ENCODE measurements at places on chromosomes 5 and 9.

DNA sequence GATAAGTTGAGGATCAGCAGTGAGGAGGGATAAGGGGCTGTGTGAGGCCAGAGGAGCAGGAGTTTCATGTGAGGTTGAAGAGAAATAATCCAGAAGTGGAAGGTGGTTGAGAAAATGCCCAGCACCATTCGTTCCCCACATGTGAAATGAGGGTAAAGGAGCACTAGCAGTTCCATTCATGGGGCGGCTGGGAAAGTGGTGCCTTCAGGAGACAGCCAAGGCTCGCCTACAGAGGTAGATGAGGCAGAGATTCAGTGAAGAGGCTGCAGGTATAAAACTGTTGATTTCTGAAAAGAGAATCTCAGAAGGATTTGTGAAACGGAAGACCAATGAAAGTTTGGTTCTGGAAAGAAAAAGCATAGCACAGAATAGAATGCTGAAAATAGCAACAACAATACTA, 272.6 kb downstream of the MSX2 start:
- DNase-seq, result no peak

DNA sequence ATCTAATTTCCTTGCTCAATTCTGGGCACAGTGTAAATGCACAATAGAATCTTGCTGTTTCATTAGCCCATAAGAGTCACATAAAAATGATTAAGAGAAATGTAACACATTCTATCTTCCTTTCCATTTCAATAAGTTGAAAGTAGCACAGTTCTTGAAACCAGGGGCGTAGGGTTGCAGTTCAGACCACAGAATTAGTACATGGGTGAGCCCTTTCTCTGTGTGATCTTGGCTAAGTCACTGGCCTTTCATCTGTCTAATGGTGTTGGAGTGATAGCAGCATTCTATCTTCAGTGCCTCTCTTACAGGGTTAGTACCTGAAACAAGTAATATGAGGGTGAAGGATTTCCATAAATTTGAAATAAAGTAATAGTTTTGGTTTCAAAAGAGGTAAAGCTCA, 445.3 kb upstream of the ZNF462 start:
- DNase-seq, result no peak

GRCh38 chr5:90233476-90233875, 176.1 kb downstream of the CETN3 start:
- no peak for DNase-seq

DNA sequence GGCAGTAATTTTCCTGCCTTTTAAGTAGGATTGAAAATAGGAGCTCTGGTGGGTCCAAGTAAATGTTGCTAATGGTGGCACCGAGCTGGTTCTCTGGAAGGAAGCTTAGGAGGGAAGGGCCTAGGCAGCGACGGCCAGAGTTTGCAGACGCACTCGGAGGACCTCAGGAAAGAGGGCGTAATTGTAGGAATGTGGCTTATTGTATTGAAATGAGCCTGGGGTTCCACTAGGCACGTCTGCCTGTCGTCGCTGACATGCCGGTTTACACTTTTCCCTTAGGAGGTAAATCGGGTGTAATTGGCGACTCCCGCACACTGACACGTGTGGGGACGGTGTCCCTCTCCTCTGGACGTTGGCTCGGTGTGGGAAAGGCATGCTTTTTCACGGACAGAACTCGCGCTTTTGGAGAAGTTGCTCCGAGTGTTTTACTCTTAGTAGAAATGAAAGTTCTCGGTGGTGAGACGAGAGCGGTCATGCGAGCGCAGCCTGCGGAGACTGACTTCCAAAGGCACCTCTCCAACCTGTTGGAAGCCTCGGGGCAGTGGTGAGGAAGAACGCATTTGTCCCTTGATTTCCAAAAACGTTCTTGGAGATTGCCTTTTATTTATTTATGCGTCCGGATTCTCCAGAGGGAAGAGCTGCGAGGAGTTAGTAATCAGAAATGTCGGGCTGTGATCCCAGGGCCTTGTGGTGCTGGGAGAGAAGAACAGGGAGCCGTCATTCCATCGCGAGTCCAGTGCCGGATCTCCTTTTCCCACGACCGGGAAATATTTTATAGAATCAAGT, 1.3 kb downstream of the NR4A3 start:
- no peak for DNase-seq

- no peak for DNase-seq
Measured at GRCh38 chr5:39376293-39376714, 12.0 kb upstream of the C9 start.

GRCh38 chr5:143194206-143194605, 209.3 kb downstream of the NR3C1 start:
- DNase-seq, result no peak

DNA sequence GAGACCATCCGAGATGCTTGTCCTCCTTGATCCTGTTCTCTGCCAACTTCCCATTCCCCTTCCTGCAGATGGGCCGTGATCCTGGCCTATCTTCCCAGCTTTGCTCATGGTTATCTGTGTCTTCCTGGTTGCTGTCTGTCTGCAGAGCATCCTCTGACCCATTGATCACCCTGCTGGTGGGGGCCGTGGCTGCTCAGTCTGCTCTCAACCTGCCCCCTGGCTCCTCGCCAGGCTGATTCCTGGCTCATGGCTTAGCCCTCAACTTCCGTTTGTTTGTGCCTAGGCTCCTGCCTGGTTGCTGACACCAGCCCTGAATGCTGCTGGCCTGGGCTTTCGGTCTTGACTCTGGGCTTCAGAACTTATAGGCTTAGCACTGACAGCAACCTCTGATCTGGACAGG, 67.1 kb upstream of the SMIM15 start:
- no peak for DNase-seq

- DNase-seq, result no peak
Measured at GRCh38 chr5:84032324-84032723, 311.7 kb upstream of the HAPLN1 start.

- DNase-seq, result no peak
Measured at GRCh38 chr9:72491242-72491641, 30.2 kb upstream of the TMC1 start.

- no peak for DNase-seq
Measured at GRCh38 chr9:78678877-78679276, 382.0 kb downstream of the PSAT1 start.

- DNase-seq, result no peak
Measured at GRCh38 chr5:138920181-138920580, 45.0 kb upstream of the LRRTM2 start.

DNA sequence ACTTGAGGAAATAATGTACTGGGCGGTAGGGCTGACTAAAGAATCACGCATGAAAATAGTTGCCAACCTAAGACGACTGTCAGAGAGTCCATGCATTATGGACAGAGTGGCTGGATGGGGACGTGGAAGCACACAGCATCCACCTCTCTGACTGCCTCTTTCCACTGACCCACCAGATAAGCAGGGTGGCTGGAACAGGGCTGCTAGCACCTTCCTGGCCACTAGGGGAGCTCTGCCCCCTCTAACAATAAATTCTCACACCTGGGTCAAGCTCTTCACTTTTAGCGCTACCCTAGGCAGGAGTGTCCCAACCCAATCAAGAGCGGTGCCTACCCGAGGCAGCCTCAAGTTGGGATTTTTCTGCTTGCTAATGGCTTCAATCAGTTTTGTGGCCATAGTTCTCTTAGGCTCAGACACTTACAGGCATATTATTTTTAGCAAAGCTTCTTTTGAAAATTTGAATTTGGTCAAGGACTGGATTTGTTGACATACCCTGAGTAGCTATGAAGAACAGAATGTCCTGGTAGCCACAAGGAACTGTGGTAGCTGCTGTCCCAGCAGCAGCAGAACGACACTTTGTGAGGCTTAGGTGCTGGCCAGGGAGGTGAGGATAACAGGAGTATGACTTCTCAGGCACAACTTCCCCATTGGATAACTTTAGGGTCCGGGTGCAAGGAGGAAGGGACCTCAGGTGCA, 6.9 kb upstream of the TPM2 start:
- DNase-seq, result peak; percentile 20

DNA sequence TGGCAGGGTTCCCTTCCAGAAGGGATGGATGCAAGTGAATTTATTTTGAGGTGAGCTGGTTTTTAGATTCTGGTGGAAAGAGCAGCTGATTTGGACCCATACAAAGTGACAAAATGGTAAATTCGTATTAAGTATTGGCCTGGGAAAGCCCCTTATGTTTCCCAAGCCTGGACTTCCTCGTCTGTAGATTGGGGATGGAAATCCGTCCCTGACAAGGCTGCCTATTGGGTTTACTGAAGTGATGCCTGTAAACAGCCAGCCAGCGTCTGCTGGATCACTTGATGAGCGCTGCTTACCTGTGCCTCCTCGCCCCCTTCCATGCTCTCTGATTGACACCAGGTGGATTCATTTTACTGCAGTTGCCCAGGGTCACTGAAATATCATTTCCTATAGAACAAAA, 233.8 kb downstream of the GADD45G start:
- no peak for DNase-seq

GRCh38 chr5:153551537-153552079, 61.1 kb downstream of the GRIA1 start:
- no peak for DNase-seq

- no peak for DNase-seq
Measured at GRCh38 chr5:82356021-82356420, 77.9 kb upstream of the RPS23 start.

DNA sequence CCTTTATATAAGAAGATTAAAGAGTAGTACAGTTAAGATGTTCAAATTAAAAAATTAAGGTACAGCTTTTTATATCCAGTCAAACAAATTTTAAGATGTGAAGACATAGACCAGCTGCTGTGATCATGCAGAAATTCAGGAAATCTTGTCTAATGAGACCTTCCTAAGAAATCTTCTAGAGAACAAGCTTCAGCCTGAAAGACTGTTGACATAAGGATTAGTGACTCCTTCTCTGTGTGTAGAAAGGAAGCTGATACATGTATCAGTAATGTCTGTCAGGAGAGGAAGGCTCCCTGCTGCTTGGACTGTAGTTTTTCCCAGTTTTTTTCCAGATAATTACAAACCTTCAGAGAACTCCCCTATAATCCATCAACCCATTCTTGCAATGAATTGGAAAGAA, 75.8 kb upstream of the PCSK5 start:
- DNase-seq, result no peak

DNA sequence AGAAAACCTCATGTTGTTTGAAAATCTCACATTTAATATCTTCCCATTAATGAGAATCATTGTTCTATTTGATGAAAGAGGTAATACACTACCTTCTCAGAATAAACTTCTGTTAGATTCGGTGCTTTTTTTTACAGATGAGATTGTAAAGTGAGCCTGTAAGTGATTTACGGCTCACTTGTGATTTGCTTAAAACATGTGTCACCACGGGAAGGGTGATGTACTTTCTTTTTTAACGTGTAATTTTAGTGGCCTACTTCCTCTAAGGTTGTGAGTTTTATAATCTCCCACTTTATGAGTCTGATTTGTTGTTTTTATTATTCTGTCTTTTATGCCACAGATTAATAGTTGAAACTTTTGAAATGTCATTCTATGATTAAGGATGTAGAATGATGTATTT, 15.9 kb downstream of the ANXA1 start:
- no peak for DNase-seq

DNA sequence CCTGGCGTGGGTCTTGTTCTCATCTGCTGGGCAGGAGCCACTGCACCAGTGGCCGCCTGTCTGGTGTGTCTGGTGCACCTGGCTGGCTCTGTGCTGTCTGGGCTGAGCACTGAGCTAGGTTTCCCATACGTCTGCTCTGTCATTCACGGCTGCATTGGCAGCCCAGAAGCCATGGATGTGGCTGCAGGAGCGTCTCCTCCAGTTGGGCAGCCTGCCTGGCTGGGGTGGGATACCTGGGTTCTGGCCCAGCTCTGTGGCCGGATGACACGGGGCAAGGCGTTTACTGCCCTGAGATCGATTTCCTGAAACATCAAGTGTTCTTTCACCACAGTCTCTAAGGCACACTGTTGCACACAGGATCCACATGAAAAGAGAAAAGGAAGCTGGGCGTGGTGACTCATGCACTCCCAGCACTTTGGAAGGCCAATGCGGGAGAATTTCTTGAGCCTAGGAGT, 25.5 kb upstream of the SLC25A51 start:
- DNase-seq, result no peak

DNA sequence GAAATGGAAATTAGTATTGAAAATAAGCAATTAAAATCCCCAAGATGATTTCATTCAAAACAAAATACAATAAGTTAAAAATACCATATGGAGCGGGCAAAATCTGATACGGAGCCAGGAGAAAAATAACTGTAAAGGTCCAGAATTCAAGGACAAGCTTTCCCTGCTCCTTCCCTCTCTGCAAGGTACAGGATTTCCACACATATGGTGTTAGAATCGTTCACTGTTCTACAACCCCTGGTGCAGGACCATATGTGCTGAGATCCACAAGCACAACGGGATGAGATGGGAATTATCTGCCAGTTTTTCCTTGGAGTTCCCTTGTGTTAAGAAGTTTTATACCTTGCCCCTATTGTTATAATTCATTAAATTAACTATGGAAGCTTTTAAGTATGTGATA, 94.7 kb upstream of the DMAC1 start:
- no peak for DNase-seq

GRCh38 chr5:63128018-63128417, 549.4 kb downstream of the LRRC70 start:
- DNase-seq, result no peak

- DNase-seq, result no peak
Measured at GRCh38 chr5:112848116-112848811, 12.8 kb upstream of the SRP19 start.

GRCh38 chr9:121708768-121709488, 57.5 kb downstream of the DAB2IP start:
- DNase-seq, result no peak

DNA sequence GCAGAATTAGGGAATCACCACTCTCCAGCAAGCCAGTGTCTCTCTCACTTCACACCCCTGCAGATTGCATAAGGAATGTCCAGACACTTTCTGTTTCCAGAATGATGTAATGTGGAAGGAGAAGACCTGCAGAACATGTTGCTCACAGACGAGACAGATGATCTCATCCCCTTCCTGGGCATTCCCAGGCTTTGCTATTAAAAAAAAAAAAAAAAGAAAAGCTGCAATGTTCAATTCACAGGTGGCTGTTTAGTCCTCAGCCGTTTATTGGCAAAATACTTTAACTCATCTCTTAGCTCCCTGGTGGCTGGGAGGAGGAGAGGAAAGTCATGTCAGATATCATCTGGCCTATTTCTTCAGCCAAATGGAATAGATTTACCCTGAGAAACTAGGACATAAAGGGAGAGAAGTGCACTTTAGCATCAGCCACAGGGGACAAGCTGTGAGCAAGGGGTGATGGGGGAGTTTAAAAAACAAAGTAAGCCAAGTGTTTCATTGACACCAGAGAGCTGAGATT, 95.9 kb upstream of the TNC start:
- no peak for DNase-seq

- DNase-seq, result no peak
Measured at GRCh38 chr5:11157132-11157531, 396.1 kb upstream of the DAP start.

GRCh38 chr5:79923431-79923830, 67.6 kb downstream of the MTX3 start:
- DNase-seq, result no peak

DNA sequence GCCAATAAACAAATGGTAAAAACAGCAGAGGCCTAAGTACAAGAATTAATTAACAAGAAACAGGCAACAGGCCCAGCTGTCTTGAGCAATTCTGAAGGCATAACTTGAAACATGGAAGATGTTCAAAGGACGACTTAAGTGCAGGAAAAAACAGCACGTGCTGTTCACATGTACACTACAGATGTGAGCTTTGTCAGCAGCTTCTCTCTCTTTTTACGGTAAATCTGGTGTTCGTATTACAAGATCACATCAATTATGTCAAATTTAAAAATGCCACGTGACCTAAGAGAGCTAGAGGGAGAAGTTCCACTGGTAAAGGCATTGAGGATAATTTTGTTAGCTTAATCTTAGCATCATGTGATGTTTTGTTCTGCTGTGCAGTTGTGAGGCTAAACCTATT, 281.1 kb downstream of the PSAT1 start:
- DNase-seq, result no peak

All from activated naive CD8-positive, alpha-beta T cell treated with anti-CD3 and anti-CD28 coated beads, Interleukin-2, amount 50 U/mL, for 16 hours (primary cell).